D341Med (cell line): ENCODE measurements at places on chromosomes 6 and 20.
A peak's percentile ranks its signal among the peaks of the same experiment; 100 is the strongest.

GRCh38 chr6:452301-453067 is 60.9 kb downstream of the IRF4 start:
- peak; percentile 39 for DNase-seq

- peak; percentile 12 for DNase-seq
These were observed 166.7 kb upstream of the ADGRB3 start for GRCh38 chr6:68468244-68468884.

DNA sequence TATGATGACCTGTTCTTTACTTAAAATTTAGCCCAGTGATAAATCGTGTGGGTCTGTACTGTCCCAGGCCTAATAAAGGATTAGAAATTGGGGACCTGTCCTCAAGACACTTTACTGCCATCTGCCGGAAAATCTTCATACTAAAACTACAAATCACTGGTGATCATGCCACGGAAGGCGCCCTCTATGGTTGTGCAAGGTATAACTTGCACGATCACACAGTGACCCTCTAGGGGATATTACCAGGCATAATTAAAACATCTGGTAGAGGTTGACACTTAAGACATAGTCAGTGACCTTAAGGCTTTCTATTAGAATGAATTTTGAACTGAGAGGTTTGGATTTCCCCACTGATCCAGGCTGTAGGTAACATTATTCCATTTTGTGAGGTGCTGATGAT is 172.6 kb downstream of the BMP2 start:
- DNase-seq = peak; percentile 48

DNA sequence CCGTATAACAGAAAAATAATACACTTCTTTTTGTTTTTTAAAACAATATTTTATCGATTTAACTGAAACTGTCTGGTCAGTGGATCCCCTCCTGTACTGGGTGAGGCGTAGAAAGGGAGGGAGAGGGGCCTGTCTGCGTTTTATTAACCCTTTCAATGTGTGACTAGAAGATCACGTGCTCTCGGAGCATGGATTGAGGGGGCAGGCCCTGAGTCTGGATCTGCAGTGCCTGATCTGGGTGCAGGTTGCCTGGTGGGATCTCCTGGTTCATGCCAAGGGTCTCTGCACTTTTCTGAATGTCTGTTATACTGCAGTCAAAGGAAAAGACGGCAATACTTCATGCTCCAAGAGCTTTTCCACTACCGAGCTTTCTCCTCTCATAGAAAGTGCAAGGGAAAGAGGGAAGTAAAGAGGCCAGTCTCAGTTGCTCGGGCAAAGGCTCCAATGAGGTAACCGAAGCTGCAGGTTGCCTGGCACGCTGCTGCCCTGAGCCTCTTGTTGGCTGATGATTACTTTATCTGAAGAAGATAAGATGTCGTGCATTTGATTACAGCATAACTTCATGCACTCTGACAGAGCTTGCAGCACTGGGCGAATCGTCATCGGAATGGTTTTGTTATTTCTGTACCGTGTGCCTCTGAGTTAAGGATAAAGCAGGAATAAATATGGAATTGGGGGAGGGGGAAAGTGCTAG is 167.5 kb upstream of the PMEPA1 start:
- no peak for DNase-seq

- no peak for DNase-seq
These were observed 173.0 kb downstream of the IBTK start for GRCh38 chr6:82074556-82074955.

DNA sequence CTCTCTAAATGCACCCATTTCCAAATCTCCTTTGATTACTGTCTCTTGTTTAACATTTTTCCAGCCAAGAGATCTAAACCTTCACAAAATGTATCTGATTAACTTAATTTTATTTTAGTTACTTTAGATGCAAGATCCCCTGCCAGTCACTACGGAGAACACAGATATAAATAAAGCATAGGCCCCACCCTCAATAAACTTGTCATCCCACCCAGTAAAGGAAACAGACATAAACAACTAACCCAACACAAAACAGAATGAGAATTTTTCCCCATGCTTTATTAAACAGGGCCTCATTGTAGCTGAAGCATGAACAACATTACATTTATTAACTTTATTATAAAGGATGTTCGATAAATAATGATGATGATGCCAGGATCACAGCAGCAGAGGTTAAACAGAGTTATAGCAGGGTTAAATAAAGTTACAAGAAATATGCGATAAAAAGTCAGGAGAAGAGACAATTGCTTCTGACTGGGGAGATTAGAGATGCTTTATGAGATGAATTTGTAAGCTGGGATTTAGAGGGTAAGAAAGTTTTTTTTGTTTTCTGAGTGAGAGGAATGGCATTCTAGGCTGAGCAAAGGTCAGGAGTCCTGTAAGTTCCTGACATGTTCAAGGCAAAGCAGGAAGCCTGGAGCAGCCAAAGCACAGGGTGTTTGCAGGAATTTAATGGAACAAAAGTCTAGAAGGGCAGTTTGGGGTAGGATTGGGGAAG is 41.1 kb downstream of the TFAP2A start:
- no peak for DNase-seq

DNA sequence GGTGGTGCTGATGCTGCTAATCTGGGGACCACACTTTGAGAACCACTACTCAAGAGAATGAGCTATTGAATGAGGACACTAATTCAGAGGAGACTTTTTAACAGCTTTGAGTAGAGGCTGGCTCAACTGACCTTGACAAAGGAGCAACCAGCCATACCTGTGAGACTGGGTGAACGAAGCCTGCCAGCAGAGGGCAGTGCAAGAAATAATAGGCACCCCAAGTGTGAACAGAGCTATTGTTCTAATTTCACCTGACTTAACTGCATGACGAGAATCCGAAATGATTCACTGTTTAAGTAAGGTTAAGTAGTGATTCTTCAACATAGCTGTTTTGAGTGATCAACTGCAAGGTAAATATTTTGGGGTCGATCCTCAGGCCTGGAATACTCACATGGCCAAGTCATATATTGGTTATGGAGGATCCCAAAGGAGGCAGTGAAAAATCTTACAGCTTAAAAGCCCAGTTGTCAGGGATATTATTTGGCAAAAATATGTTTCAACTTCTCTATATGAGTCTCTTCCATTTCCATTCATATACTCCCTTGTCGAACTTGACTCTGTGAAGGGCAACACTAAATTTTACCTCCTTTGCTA is 550.5 kb upstream of the MARCKS start:
- DNase-seq = peak; percentile 52

DNA sequence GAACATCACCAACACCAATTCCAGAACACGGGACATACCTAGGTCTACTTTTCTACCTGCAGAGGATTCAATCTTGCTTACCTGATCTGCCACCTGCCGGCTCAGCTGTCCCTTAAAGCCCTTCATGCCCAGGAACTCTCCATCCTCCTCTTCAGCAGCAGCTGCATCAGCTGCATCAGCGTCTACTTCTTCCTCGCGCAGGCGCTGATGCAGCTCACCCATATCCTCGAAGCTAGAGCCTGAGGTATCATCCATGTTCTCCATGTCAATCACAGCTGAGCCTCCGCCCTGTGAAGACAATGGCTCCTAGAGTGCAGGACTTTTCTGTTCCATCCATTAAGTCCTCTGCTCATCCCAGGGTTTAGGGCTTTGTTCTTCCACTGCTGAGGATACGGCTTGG is 918 bp downstream of the YIPF3 start:
- no peak for DNase-seq

GRCh38 chr20:17663040-17663399 is 19.0 kb downstream of the RRBP1 start:
- DNase-seq = no peak

GRCh38 chr20:59644371-59644939 is 40.1 kb downstream of the PHACTR3 start:
- no peak for DNase-seq

DNA sequence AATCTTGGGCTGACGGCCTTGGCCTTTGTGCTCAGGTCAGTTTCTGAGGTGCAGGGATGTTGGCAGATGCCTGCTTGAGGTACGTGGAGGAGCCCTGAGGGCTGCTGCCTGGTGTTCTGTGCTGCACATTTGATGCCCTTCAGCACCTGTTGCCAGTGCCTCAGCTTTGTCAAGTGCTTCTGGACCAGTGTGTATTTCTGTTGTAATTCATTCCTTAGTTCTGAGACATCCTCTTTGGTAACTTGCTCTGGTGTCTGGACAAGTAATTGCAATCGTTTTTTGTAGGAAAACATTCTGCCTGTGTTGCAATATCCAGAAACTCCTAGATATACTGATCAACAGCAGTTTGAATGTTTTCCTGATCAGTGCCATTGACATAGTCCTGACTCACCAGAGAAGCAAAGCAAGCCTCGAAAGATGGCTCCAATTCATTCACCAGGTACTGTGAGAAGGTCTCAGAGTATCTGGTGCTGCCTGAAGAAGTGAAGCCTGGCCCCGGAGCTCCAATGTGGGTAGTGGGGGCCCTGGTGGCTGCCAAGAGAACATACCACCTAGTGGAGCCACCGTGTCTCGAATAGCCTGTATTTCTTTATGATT is 26.7 kb downstream of the ZNF337 start:
- DNase-seq = no peak

- no peak for DNase-seq
These were observed 36.1 kb downstream of the CRYBG1 start for GRCh38 chr6:106396426-106397220.

DNA sequence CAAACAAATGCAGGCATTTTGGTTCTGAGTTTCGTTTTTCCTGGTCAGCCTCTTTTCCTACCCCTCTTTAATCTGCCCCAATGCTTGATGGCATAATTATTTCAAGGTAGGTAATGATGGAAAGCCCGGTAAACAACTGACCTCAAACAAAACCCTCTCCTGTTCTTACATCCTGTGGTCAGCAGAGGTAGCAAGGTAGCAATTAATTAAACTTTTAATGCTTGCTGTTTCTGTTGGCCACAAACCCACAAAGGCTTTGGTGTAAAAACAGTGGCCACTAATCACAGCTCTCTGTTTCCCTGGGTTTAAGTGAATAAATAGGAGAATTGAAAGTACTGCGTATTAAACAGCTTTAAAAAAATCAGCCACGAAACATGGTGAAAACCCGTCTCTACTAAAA is 261.5 kb upstream of the SOX4 start:
- DNase-seq = no peak

DNA sequence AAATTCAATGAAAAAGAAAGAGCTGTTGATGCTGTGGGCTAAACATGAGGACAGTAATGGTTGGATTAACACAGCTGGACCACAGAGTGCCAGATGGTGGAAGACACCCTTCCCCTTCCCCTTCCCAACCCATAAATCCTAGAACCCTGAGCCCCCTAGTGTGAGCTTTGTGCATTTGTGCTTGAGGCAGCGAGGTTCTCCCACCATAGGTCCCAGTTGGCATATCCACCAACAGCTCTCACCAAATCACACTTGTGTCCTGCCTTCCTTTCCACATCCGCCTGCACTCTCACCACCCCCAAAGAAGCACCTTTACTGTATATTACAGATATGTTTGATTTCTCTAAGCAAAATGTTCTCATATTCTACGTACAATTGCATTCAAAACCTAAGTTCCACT is 32.8 kb upstream of the HBS1L start:
- peak; percentile 29 for DNase-seq

- DNase-seq = no peak
These were observed 1.3 kb downstream of the HINT3 start for GRCh38 chr6:125957845-125958244.

DNA sequence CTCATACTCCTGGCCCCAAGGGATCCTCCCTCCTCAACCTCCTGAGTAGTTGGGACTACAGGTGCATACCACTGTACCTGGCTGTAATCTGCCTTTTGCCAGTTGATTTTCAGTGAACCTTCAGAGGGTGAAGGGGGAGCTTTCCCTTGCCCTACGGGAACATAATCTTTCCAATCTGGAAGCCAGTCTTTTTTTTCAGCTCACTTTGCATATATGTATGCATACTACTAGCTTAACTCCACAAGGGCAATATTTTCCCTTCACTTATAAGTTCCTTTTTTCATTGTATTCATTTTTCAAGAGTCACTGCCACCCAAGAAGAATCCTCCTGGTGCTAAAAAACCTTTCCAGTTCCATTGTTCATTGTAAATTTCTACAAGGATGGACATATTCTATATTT is 53.4 kb upstream of the GCM1 start:
- DNase-seq = no peak

- no peak for DNase-seq
These were observed 108.7 kb downstream of the FOXA2 start for GRCh38 chr20:22475662-22476061.

DNA sequence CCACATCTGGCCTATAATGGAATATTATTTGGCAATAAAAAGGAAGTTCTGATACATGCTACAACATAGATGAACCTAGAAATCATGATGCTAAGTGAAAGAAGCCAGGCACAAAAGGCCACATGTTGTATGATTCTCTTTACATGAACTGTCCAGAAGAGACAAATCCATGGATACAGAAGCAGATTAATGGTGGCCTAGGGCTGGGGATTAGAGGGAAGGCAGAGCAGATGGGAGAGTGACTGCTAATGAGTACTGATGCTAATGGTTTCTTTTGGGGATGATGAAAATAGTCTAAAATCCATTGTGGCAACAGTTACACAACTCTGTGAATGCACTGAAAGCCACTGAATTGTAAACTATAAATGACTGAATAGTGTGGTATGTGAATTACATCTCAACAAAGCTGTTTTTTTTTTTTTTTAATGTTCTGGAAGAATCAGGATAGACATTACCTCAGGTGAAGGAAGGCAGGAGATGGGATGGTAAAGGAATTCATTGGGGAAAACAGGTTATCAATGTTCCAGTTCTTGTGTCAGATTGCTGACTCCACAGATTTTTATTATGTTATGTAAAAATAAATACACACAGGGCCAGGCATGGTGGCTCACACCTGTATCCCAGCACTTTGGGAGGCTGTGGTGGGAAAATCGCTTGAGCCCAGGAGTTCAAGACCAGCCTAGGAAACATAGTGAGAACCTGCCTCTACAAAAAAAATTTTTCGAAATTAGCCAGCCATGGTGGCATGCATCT is 8.9 kb upstream of the SOX12 start:
- DNase-seq = peak; percentile 57

DNA sequence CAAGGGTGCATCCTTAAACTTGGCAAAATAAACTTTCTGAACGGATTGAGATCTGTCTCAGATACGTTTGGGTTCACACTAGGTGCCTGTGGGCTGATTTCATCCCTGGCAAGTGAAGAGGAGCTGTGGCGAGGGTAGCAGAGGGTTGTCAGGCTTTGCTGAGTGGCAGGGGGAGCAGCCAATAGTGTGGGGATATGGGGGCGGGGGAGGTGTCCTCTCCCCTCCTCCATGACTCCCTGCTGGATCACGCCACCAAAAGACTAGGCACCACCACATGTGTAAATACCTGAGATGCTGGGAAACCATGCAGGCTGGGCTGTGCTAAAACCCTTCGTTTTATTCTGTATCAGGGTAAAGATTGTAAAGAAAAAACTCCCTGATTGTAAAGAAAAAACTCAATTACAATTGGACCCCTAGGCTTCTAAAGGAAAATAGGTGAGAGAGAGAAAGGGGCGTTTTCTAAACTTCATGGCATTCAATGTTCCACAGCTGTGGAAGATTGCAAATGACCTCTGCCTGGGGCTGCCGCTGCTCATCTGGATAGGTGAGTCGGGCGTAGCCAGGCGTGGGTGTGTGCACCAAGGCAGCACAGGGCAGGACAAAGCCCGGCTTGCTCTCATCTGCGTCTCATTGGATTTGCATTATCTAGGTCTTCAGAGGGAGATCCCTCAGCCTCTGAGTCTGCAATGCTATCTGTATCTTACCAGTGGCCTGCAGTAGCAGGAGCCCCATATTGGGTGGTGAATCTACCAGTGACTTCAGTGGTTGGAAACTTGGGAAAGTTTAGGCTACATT is 26.9 kb upstream of the ADTRP start:
- no peak for DNase-seq

- no peak for DNase-seq
These were observed 573.9 kb downstream of the RFPL4B start for GRCh38 chr6:112920994-112921393.

- no peak for DNase-seq
These were observed 284.3 kb upstream of the SULF2 start for GRCh38 chr20:48069596-48069995.

GRCh38 chr6:90466154-90466940 is 120.5 kb downstream of the MAP3K7 start:
- DNase-seq = no peak
